ENCODE measurements at places on chromosomes 4 and X.

GRCh38 chrX:19954335-19955096 is 36.3 kb downstream of the BCLAF3 start:
- DNase-seq, result no peak

GRCh38 chrX:44651358-44651757 is 108.7 kb upstream of the FUNDC1 start:
- no peak for DNase-seq

DNA sequence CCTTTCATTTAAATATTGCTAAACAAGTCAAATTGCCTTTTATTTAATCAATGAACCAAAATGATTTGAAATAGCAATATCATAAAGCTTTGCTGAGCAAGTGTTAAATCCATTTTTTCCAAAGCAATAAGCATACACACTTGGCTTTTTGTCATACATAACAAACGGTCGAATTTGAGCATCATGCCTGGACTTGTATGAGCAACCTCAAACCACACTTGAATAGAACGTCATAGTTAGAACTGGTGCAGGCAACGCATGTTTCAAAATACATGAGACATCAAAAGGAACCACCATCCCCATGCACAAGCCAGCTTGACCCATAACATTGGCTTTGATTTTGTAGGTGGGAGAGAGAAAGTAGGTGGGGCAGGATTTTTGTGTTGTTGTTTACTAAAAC is 812.3 kb upstream of the FRG1 start:
- DNase-seq, result no peak

- DNase-seq, result no peak
Measured at GRCh38 chr4:183165376-183165775, 66.3 kb downstream of the WWC2 start.

GRCh38 chrX:11445540-11445939 is 152.3 kb downstream of the AMELX start:
- no peak for DNase-seq

- no peak for DNase-seq
Measured at GRCh38 chr4:109079201-109079600, 223.3 kb downstream of the COL25A1 start.

DNA sequence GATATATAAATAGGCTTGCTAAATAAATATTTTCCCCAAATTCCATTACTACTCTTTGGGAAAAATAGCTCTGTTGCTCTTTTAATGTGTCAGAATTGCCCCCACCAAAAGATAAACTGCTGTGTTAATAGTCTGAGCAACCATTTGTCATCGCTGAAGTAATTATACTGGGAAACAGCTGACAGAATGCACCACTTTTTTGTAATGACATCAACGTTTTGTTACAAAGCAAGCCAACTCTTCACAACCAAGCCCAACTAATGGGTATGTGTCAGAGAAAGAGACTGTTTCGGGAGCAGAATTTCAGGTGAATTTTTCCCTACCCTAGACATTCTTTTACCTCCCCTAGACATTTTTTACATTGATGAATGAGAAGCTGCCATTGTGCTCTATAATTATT is 405.0 kb upstream of the MAGEB18 start:
- no peak for DNase-seq

- DNase-seq, result no peak
Measured at GRCh38 chr4:26152056-26152455, 168.8 kb upstream of the RBPJ start.

GRCh38 chr4:30825008-30825770 is 105.0 kb downstream of the PCDH7 start:
- no peak for DNase-seq

DNA sequence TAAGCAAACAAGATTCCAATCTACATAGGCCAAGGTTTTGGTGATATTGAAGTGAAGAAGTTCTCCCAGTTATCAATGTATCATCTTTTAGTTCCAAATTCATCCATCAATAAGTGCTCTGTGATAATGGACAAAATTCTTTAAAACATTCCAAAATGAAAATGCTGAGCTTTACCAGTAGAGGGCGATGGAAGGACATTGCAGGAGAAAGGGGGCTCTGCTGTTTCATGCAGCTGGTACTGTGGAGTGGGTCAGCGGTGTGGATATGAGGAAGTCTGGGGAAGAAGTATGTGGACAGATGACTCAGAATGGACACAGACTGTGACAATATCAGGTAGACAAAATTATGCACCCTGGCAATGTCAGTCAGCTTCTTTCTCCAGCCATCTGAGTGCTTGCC is 46.6 kb upstream of the HS6ST2 start:
- DNase-seq, result peak; percentile 2

DNA sequence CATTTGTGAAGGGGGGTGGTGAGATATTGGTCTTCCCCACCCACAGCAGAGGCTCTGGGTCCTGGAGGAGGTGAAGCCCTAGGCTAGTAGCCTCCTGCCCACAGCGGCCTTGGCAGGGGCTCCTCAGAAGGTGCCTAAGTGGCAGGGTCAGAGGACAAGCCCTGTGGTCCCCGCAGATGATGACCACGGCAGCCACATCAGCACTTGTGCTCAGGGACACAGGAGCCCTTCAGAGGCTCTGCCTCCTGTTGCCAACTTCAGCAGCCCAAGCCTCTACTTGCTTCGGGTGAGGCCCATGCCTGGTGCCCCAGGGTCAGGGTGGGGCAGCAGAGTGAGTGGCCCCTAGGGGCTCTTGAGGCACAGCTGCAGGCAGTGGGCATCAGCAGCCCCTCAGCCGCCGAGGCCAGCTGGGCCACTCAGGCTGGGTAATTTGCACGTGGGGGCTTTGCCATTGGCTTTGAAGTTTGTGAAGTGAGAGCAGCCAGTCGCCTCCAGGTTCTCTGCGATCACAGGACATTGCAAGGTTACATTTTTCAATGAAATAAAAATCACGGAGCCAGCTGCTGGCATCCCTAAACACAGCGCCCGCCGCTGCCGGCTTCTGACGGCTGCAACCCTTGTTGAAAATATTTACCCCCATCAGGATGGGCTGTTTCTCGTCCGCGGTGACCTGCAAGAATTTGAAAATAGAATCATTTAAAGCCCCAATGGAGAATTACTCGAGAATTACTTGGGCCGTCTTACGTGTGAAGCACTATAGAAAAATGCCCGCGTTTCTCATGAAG is 108.5 kb downstream of the HMX1 start:
- no peak for DNase-seq

DNA sequence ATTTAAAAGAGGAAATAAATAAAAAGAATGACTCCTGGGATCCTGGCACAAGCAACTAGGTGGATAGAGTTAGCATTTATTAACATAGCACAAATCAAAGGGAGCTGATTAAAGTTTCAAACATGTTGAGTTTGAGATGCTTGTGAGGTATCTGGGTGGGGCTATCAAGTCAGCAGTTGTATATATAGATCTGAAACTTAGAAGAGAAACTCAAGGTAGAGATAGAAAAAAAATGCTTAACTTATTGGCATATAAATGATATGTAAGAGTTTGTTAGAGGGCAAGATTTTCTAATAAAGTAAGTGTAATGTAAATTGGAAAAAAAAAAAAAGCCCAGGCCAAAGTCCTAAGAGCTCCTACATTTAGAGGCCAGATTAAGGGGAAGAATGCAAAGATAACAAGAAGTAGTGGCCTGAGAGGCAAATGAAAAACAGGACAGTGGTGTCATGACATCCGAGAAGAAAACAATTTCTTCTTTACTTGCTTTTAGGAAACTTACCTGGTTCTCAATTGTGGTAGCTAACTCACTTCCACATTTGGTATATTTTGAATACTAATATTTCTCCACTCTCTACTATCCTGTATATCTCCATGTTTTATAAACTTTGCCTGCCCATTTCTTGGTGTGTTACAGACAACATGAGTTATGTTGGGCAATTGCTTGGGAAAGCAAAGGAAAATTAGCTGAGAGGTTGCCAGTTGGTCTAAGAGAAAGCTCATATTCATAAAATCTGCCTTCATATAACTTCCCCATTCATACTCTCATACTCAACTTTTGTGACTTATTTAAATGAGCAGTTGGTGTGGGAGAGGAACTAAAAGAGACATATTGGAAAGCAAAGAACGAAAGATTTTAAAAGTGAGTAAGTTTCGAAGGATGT is 169.2 kb downstream of the PARM1 start:
- no peak for DNase-seq

- no peak for DNase-seq
Measured at GRCh38 chr4:41507291-41507947, 30.5 kb upstream of the LIMCH1 start.

DNA sequence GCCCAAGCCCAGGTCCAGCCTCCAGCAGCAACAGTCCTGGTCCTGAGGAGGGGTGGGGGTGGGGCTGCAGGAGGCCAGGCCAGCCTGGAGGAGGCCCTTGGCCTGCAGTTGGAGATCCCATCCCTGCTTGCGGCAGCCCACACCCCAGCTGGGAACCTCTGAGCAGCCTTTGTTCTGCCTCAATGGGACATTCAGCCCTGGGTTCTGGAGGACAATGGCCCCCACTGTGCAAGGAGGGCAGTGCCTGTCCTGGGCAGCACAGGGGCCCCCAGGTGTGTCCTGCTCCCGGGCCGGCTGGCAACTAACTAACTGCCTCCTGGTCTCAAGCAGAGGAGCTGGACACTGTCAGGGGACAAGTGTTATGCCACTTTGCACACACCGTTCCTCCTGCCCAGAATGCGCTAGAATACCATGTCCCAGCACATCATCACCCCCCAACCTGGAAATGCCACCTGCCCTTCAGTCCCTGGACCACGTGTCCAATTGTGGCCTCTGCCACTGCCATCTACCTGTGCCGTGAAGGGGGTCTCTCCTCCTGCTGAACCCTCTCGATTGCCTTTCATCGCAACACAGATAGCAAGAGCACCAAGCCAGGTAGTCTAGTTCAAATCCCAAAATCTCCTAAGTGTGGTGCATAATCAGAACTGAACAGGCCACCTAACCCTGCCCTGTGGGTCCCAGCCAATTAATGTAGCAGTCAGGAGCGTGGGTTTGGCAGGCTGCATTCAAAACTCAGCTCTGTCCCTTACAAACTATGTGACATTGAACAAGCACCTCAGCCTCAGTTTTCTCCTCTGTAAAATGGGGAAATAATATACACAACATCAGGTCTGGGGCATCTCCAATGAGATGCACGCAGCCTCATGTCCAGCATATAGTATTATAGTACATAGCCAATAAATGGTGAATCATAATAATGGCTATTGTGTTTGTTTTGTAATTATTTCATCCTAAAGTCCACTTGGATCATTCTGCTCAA is 8.8 kb downstream of the PPP2R2C start:
- no peak for DNase-seq

- no peak for DNase-seq
Measured at GRCh38 chr4:15353207-15353606, 74.6 kb upstream of the C1QTNF7 start.

GRCh38 chr4:4948370-4948769 is 70.9 kb downstream of the CYTL1 start:
- DNase-seq, result no peak

- no peak for DNase-seq
Measured at GRCh38 chr4:139801895-139802294, 136.3 kb downstream of the MGST2 start.

- DNase-seq, result peak; percentile 89
Measured at GRCh38 chr4:53671757-53672156, 80.5 kb upstream of the LNX1 start.

DNA sequence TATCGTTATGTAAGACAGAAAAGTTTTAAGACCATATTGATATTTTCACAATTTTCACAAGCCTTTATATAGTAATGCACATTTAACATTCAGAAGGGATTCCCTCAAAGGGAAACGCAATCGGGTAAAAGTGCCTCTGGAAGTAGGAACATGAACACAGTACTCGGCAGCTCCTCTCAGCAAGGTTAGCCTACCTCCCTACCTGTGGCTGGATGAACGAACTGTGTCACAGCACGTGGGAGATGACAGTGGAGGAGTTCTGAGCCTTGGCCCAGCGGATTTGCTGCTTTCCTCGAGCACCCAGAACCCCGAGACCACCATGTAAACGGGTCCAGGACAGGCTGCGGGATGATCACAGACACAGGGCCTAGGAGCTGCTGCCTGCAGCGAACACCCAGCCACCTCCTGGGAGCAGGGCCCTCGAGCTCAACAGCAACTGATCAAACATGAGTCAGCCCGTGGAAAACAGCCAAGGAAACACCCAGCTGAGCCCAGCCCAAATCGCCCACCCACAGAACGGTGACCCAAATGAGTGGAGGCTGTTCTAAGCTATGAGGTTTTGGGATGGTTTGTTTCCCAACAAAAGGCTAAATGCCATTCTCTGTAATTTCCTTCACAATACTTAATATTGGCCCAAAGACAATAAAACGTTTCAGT is 30.4 kb downstream of the FAT1 start:
- DNase-seq, result no peak

GRCh38 chr4:172042714-172043114 is 229.5 kb downstream of the GALNTL6 start:
- peak; percentile 62 for DNase-seq

- DNase-seq, result peak; percentile 2
Measured at GRCh38 chr4:107966903-107967302, 22.8 kb upstream of the HADH start.

- no peak for DNase-seq
Measured at GRCh38 chr4:88858752-88859151, 161.1 kb upstream of the NAP1L5 start.

DNA sequence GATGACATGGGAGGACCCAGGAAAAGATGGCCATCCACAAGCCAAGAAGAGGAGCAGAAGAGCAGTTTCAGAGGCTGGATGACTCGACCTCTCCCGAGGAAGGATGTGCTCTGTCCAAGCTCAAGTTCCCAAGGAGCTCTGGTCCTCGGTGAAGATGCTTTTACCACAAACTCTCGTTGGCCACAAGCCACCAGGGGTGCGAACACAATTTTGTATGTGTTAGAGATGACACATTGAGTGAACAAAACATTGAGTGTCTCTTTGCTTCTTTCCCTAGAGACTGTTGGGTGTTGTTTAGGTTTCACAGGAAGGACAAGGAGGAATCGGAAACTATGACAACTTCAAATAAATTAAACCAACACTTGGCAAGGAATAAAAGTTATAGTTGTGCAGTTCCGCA is 26.3 kb downstream of the FGFBP1 start:
- no peak for DNase-seq

DNA sequence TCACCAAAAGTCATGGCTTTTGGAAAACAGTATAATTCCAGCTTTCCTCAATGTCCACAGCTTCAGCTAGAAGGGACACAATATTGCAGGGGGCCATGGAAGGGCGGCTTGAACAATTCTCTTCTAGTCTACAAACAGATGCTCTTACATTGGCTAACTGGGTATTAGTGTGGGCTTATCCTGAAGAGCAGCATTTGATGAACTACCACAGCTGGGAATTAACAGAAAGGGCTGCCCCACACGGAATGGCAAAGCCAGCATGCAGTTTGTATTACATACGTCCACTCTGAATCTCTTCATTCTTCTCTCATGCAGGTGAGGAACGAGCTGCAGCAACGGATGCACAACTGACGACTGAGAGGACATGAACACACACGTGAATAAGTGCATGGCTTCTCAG is 13.0 kb upstream of the PDCL2 start:
- DNase-seq, result no peak

Measured in NCI-H146 (cell line).